ENCODE measurements at places on chromosomes 11 and 22.

GRCh38 chr11:124938206-124938765 lies 2.4 kb upstream of the HEPACAM start:
- no peak overlapping the region for H3K27ac ChIP-seq
- H3K4me1 ChIP-seq: no peaks in the 10 kb centered on the region
- no peak overlapping the region for H3K4me3 ChIP-seq
- DNase-seq: no peak
- H3K27me3 ChIP-seq: peaks cover 28% of the 10 kb centered on the region

GRCh38 chr22:35205961-35206360 lies 51.3 kb upstream of the HMGXB4 start:
- no peaks in the 10 kb centered on the region for H3K36me3 ChIP-seq
- no peak overlapping the region for H3K4me3 ChIP-seq
- H3K4me1 ChIP-seq: no peaks in the 10 kb centered on the region
- H3K27me3 ChIP-seq: peaks cover 39% of the 10 kb centered on the region
- H3K27ac ChIP-seq: no peak overlapping the region
- DNase-seq: no peak

DNA sequence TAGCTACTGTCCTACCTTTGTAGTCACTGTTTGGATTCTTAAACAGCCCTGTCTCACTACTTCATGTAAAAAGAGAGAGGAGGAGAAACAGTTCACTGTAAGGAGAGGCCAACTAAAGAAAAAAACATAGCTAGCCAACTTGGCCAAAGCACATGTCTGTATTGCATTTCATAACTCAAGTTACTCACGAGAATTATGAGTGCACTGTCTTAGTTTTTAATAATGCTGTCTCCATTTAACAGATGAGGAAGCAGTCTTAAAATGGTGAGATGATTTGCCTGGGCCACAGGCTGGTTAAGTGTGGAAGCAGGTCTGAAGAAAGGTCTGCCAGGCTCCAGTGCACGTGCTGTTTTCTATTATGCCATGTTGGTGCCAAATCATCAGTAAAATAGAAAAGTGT lies 104.5 kb downstream of the UVRAG start:
- peaks cover 57% of the 10 kb centered on the region for H3K4me1 ChIP-seq
- peak overlapping the region; percentile 80 for H3K27ac ChIP-seq
- no peak overlapping the region for H3K4me3 ChIP-seq
- H3K36me3 ChIP-seq: peaks cover 16% of the 10 kb centered on the region
- no peaks in the 10 kb centered on the region for H3K27me3 ChIP-seq

DNA sequence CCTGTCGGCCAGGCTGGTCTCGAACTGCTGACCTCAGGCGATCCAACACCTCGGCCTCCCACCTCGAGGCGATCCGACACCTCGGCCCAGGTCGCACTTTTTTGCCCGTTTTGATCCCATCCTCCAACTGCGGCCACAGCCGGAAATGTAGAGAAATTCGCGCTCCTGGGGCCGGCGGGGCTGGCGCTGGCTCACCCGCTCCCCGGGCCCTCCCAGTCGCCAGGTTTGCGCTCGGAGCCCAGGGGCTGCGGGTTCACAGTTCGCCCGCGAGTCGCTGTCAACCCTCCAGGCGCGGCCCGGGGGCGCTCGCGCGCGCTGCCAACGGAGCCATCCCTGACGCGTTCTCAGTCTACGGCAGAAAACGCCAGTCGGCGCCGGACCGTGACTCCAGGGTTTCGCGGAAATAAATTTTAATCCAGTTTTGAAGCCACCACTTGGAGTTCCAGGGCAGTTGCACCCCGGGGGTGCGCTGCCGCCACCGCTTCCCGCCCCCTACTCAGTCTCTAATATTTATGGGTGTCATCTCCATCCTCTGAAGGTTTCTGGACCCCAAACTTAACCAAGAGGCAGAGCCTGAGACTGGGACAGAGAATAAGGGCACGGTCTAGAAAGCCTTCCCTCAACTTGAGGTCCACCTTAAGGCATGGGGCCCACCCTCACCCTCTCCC lies 1.5 kb upstream of the KLHDC7B start:
- DNase-seq: peak; percentile 80
- peak overlapping the region; percentile 89 for H3K27ac ChIP-seq
- H3K36me3 ChIP-seq: no peaks in the 10 kb centered on the region
- peaks cover 37% of the 10 kb centered on the region for H3K4me1 ChIP-seq
- H3K27me3 ChIP-seq: no peaks in the 10 kb centered on the region

DNA sequence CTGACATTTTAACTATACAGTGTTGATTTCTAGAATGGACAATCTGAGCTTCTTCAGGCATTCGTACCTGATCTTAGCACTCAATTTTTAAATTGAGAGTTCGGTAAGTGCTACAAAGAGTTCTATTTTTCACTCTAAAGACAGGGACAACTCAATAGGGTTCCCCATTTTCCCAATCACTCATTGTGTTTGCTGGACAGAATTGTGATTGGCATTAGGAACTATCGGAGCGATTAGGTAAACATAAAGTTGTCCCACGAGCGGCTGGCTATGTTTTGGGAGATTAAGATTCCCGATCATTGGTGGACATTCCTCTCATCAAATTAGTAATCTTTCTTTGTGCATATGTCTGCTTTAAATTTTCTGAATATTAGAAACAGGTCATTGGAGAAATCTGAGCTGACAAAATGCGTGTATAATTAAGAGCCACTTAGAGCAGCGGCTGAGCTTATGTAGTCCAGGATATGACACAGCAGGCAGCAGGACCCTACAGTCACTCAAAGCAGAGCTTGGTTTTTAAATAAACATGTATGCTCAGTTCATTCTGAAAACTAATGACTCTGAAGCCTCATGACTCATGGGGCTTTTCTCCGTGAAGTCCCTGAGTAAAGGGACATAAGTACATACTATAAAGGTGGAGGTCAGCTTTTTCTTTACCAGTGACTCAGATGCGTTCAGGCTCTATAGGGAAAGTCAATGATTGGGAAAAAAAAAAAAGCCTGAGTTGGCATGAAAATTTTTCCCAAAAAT lies 109.4 kb downstream of the GRIA4 start:
- H3K36me3 ChIP-seq: no peaks in the 10 kb centered on the region
- no peaks in the 10 kb centered on the region for H3K27me3 ChIP-seq
- H3K4me1 ChIP-seq: no peaks in the 10 kb centered on the region
- H3K27ac ChIP-seq: no peak overlapping the region
- DNase-seq: no peak

- H3K36me3 ChIP-seq: no peaks in the 10 kb centered on the region
- peaks cover 6% of the 10 kb centered on the region for H3K27me3 ChIP-seq
- H3K27ac ChIP-seq: no peak overlapping the region
- H3K4me1 ChIP-seq: no peaks in the 10 kb centered on the region
Measured at GRCh38 chr11:12784445-12784844, 110.2 kb downstream of the TEAD1 start.

- no peak overlapping the region for H3K27ac ChIP-seq
- DNase-seq: no peak
- peaks cover 21% of the 10 kb centered on the region for H3K36me3 ChIP-seq
Measured at GRCh38 chr11:5679811-5680210, 5.1 kb downstream of the TRIM5 start.

GRCh38 chr11:80173371-80174136 lies 732.7 kb upstream of the TENM4 start:
- DNase-seq: no peak
- no peaks in the 10 kb centered on the region for H3K27me3 ChIP-seq
- no peak overlapping the region for H3K27ac ChIP-seq
- H3K4me3 ChIP-seq: no peak overlapping the region

GRCh38 chr22:44537015-44537414 lies 39.0 kb upstream of the RTL6 start:
- H3K4me3 ChIP-seq: no peak overlapping the region
- no peak overlapping the region for H3K27ac ChIP-seq
- no peaks in the 10 kb centered on the region for H3K36me3 ChIP-seq
- H3K27me3 ChIP-seq: peaks cover 23% of the 10 kb centered on the region
- no peaks in the 10 kb centered on the region for H3K4me1 ChIP-seq

GRCh38 chr11:50186146-50186545 lies 153.5 kb downstream of the OR4C45 start:
- no peaks in the 10 kb centered on the region for H3K27me3 ChIP-seq
- H3K4me3 ChIP-seq: no peak overlapping the region
- DNase-seq: no peak

DNA sequence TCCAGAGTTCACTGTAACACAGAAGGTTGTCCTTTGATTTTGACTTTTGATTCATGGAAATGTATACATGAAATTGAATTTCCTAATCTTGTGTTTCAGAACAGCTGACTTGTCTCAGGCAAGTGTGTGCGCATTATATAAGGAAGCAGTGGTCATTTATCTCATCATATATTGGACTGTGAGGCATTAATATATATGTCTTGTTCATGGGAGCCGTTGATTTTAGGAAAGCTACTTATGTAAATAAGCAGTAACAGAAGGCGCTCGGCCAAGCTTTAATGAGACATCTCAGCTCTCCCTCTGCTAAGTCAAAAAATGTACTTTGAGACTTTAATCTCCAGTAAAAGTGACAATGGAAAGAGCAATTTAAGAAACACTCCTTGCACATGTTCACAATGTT lies 100.5 kb downstream of the PDHX start:
- peaks cover 7% of the 10 kb centered on the region for H3K36me3 ChIP-seq
- H3K27ac ChIP-seq: no peak overlapping the region
- no peak for DNase-seq

- no peaks in the 10 kb centered on the region for H3K36me3 ChIP-seq
- peaks cover 18% of the 10 kb centered on the region for H3K4me1 ChIP-seq
Measured at GRCh38 chr22:46148336-46148735, 2.0 kb upstream of the PPARA start.

DNA sequence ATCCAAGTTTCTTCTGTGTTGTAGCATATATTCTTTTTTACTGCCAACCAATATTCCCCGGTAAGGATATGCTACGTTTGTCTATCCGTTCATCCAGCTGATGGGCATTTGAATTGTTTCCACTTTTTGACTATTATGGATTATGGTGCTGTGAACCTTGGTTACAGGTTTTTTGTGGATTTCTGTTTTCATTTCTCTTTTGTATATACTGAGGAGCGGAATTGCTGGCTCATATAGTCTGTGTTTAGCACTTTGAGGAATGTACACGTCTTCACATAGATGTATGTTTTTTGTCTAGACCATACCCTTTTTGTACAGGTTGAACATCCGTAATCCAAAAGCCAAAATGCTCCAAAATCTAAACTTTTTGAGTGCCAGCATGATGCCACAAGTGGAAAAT lies 23.6 kb downstream of the RCOR2 start:
- no peak for DNase-seq
- H3K27ac ChIP-seq: no peak overlapping the region
- peaks cover 47% of the 10 kb centered on the region for H3K4me1 ChIP-seq

- H3K36me3 ChIP-seq: no peaks in the 10 kb centered on the region
- DNase-seq: no peak
- H3K4me3 ChIP-seq: no peak overlapping the region
Measured at GRCh38 chr22:28051787-28052356, 132.8 kb upstream of the PITPNB start.

DNA sequence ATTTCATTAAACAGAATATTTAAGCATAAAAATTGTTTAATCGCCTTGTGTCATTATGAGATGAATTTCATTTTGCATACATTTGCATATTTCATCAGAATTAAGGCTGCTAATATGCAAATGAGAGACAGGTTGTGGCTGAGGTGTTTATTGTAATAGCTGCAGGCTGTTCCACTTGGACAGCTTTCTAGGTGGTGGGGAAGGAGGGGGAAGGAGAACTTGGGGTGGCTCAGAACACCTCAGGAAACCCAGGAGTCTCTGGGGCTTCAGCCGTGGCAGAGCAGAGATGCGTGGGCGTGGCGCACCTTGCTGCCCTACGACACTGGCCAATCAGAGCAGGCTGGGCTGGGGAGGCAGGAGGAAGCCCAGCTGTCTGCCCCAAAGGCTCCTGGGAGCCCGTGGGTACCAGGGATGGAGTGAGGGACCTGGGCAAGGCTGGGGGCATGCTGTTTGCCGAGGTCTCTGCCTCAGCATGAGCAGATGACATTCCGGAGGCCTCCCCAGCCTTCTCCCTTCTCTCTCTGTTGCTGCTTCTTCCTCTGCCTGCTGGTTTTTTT lies 542.9 kb downstream of the MN1 start:
- H3K4me1 ChIP-seq: no peaks in the 10 kb centered on the region
- no peak overlapping the region for H3K27ac ChIP-seq
- peaks cover 21% of the 10 kb centered on the region for H3K27me3 ChIP-seq

DNA sequence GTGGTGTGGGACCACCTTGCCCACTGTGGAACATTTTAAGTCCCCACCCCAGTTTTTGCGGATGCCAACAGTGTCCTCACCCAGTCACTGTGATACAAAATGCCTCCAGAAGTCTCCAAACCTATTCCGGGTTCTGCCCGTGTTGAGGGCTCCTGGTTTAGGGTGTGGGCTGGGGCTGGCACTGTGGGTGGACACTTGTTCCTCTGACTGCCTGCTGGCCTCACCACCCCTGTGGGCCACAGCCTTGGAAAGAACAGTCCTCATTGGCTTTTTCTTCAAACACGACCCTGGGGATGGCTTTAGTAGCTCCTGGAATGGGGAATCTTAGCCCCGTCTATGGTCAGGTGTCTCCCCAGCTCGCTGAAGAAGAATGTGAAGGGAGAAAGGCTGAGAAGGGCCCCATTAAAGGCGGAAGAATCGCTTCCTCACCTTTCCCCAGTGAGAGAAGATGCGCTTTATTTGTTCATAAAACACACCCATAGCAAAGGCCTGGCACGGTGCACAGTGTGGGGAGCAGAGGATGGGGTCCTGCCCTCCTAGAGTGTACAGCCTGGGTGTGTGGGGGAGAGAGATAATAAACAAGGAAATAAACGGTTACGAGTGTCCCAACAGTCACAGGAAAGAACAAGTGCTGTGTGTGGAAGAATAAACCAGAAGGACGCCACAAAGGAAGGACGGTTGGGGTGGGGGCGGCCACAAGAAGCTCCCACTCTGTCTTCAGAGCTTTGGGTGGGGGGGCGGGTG lies 91.6 kb upstream of the SLC22A12 start:
- no peak overlapping the region for H3K27ac ChIP-seq
- no peak overlapping the region for H3K4me3 ChIP-seq
- H3K4me1 ChIP-seq: peaks cover 3% of the 10 kb centered on the region
- peaks cover 4% of the 10 kb centered on the region for H3K36me3 ChIP-seq

DNA sequence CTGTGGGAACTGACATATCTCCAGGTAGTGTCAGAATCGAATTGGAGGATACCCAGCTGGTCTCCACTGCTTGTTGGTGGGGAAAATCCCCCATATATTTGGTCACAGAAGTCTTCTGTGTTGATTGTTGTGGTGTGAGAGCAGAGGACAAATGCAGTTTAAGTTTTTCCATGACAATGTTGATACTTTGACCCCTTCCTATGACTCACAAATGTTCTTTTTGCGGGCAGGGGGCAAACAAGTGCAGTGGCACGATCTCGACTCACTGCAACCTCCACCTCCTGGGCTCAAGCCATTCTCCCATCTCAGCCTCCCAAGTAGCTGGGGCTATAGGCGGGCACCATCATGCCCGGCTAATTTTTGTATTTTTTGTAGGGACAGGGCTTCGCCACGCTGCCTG lies 7.4 kb upstream of the PATL1 start:
- H3K27ac ChIP-seq: no peak overlapping the region
- no peaks in the 10 kb centered on the region for H3K36me3 ChIP-seq
- no peak overlapping the region for H3K4me3 ChIP-seq

- DNase-seq: no peak
- H3K27me3 ChIP-seq: peaks cover 11% of the 10 kb centered on the region
- no peak overlapping the region for H3K27ac ChIP-seq
Measured at GRCh38 chr11:69276165-69276564, 17.8 kb upstream of the MYEOV start.

All from naive B cell (primary cell).